Panc1 (cell line): ENCODE measurements at places on chromosomes 4 and X.

- no peak for DNase-seq
Observed at GRCh38 chrX:12360383-12360782, 222.1 kb downstream of the FRMPD4 start.

- DNase-seq, result no peak
Observed at GRCh38 chr4:75547647-75548387, 8.0 kb upstream of the ODAPH start.

- no peak for DNase-seq
Observed at GRCh38 chrX:13845721-13846378, 29.0 kb upstream of the GPM6B start.

GRCh38 chrX:22155126-22155525 lies 117.6 kb upstream of the CBLL2 start:
- no peak for DNase-seq

DNA sequence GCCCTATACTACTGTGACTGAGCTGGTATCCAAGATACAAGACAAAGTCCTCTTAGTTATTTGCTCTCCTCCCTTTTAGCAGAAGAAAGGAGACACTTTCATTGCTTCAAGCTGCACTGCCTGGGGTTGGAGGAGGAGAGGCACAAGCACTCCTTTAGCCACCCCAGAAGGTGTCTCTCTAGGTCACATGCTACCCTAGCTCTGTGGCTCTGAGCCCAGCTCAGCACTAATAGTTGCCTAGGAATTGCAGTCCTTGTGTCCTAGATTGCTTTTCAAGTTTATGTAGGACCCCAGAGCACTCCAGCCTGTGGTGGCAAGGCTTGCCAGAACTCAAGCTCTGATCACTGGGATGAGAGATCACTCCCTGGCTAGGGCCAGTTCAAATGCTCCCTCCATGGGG lies 24.4 kb upstream of the LHFPL1 start:
- no peak for DNase-seq

GRCh38 chr4:183155450-183156184 lies 56.6 kb downstream of the WWC2 start:
- DNase-seq, result no peak

DNA sequence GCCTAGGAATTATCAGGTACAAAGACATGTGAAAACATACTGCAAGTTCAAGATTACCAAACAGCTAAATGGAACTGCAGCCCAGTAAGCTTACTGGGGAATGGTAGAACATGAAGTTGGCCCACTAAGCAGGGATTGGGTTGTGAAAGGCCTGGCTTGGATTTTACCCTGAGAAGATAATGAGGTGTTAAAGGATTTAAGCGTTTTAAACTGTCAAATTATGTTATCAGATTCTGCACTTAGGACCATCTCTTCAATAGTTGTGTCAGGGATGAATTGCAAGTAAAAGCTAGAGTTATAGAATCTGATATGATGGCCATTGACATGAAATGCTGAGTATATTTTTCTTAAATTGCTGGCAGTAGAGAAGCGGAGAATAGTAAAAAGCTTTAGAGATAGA lies 225.7 kb downstream of the GRID2 start:
- DNase-seq, result no peak
